ENCODE measurements at places on chromosomes 4 and X.
A peak's percentile ranks its signal among the peaks of the same experiment; 100 is the strongest.

DNA sequence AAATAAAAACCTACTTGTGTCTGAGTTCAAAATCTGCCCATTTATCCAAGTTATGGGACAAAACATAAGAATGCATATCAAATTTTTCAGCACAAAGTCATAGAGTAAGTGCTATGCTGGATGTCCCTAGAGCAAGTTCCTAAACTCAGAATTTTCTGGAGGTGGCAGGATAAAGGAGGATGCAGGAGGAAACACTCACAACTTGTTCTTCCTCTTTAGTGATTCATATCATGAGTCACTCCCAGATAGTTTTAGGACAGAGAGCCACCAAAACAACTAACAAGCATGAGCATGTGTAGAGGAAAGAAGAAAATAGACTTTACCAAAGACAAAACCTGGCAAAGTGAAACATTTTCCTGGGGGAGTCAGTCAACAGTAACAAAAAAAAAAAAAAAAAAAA is 302.7 kb downstream of the KCTD8 start:
- peak; percentile 56 for DNase-seq

DNA sequence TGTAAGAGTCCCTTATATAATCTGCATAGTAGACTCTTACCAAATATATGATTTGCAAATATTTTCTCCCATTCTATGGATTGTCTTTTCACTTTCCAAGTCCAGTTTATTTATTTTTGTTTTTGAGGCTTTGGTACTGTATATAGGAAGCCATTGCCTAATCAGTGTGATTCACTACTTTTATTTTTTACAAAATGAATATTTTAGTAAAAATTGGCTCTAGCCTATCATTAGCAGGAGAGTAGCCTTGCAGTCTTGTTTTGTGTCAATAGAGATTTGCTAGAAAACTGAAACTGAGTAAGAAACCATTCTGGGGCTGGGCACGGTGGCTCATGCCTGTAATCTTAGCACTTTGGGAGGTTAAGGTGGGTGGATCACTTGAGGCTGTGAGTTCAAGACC is 199.9 kb upstream of the MAB21L2 start:
- DNase-seq = no peak

DNA sequence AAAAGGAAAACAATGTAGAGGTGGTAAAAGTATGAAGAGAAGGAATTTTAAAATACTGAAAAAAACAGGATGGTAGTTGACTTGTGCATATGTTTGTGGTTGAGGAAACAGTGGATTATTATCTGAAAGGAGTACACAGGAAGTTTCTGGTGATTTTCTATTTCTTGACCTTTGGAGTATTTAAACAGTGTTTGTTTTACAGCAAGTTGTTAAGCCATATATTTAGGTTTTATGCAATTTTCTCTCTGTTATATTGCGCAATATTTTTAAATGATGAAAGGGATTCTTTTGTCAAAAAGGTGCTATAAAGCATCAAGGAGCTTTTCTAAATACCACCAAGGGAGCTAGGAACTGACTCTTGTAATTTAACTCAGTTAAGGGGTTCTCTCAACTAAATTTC is 343.1 kb upstream of the MAOA start:
- no peak for DNase-seq

GRCh38 chrX:124555036-124555595 is 208.8 kb downstream of the SH2D1A start:
- peak; percentile 59 for DNase-seq

- DNase-seq = no peak
Measured at GRCh38 chr4:182384631-182385091, 141.5 kb downstream of the TENM3 start.

- no peak for DNase-seq
Measured at GRCh38 chrX:7953446-7953845, 26.2 kb upstream of the PNPLA4 start.

DNA sequence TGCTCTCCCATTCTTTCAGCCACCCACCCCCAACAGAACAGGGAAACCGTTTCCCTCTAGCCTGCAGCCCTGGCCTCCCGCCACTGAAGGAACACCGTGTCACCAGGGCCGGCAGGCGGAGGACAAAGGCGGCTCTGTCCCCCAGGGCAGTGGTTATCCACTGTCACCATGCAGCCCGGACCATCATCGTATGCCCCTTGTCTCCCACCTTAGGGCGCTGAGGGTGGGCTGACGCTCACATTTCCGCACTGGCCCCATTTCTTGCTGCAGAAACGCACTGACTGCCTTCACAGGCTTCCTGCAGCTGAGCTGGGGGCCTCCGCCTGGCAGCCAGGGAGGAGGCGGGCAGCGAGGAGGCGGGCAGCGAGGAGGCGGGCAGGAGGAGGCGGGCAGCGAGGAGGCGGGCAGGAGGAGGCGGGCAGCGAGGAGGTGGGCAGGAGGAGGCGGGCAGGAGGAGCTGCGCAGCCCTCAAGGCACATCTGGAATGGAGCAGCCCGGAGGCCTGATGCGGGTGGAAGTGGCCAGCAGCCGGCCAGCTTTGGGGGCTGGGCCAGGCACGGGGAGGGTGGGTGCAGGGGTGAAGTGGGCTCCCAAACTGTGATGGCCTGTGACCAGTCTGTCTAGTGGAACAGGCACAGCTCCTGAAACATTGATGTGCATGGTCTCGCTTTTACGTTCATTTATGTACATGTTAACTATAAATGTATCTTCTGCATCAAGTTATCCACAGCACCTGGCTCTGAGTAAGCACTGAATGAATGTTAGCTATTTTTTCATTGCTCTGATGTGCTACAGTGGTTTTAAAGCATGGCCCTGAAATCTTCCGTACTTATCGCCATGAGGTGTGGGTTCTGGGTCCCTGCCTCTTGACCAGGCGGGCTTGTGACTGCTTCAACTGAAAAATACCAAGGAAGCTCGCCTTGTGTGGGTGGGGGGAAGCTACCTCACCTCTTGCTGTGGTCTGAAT is 20.6 kb upstream of the KIAA0232 start:
- no peak for DNase-seq

DNA sequence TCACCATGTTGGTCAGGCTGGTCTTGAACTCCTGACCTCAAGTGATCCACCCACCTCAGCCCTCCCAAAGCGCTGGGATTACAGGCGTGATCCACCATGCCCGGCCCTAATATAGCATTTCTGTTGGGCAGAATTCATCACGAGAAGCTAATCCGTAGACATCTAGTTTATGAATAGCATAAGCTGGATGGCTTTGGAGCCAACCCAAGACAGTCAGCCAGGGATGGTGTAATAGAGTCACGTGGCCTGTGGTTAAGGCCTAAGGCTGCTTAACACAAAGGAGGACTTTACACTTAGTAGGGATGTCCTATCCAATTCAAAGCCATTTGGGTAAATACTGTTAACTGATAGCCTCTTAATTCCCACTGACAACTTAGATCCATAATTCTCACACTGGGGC is 173.6 kb downstream of the RAP1GDS1 start:
- DNase-seq = no peak
